Hematopoietic multipotent progenitor cell treated with erythropoietin and hydrocortisone succinate and interleukin-3 and kit ligand, for 6 days (in vitro differentiated cells): ENCODE measurements at places on chromosomes 2 and 18.

DNA sequence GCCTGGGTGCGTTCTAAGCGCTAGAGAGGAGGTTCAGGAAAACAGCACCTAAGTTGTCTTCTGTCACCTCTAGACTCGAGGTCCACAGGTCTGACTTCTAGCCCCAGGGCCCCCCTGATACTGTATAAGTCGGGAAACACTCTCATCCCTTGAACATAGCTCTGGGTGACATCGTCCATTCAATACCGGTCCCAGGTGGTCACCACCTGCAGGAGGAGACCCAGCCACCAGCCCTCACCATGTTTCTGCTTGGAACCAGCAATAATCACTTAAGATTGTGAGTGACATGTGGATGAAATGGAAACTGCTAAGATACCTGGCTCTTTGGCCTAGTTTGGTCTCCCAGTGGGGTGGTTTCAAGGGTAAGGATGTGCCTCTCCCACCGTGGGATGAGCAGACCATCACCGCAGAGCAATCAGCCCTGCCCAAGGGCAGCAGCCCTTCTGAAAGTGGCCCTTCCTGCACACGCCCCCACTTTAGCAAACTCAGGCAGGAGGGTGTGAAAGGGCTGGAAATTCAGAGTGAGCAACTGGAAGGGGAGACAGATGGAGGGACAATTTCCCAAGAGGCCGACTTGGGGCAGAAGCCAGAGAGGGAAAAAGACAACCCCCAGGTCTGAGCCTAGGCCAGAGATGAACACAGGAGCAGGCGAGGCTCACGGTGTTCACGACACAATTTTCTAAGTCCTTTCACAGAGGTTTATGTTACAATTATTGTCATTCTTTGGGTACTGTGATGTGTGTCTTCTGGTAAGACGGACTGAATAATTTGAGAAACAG lies 95.2 kb downstream of the ZNF516 start:
- DNase-seq: no peak

DNA sequence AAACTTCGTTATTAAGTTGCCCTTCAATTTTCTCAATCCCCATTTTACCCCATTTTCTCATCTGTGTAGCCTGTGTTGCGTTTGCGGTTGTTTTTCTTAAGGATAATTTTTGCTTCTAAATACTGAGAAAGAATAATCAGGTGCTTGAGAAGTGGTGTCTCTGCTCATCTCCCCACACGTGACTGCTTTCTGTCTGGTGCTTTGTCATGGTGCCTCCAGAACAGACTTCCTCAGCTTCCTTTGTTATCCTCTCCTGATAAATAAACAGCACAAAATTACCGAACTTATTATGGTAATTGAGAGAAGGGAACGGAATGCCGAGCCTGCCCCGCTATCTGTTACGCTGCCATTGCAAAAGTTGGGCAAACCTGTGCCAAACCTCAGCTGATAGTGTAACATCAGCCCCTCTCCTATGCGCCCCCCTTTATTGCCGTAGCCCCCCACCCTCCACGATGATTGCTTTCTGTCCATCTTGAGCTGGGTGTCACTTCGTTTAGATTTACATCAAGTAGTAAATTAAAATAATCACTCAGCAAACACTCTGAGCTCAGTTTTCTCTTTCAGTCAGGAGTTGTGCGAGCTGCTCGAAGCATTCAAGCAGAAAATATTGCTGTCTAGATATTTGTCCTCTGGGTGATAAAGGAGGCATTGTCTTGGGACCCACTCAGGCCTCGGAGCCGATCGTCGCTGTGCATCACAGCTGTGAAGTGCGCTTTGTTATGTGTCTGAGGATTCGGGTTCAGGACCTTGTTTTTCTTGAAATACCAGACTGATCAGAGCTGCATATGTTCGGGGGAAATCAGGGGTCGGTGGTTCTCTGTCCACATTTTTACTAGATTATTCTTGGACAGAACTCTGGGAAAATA lies 1008.5 kb upstream of the FANCL start:
- DNase-seq: no peak

GRCh38 chr18:73597832-73598615 lies 549.6 kb downstream of the FBXO15 start:
- DNase-seq: no peak

GRCh38 chr2:118817469-118817868 lies 30.0 kb downstream of the EN1 start:
- DNase-seq: no peak

DNA sequence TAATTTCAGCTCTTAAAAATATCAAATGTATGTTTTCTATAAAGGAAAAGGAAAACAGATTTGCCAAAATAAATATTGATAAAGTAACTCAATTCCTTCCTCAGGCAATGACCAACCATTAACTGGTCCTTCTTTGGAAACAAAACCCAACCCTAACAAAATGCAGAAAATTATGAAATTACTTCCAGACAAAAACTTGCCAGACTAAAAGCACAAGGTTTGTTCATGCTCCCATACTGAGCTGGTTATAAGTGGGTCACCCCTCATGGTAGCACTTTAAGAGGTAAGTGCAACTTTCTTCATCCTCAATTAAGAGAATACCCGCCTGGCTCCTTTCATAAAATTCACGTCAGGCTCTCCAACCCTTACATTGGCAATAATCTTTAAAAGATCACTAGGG lies 31.1 kb upstream of the TTC32 start:
- no peak for DNase-seq

GRCh38 chr18:45588376-45589355 lies 26.6 kb upstream of the SLC14A2 start:
- no peak for DNase-seq

- no peak for DNase-seq
These were observed 29.4 kb downstream of the PSD4 start for GRCh38 chr2:113203217-113203530.

DNA sequence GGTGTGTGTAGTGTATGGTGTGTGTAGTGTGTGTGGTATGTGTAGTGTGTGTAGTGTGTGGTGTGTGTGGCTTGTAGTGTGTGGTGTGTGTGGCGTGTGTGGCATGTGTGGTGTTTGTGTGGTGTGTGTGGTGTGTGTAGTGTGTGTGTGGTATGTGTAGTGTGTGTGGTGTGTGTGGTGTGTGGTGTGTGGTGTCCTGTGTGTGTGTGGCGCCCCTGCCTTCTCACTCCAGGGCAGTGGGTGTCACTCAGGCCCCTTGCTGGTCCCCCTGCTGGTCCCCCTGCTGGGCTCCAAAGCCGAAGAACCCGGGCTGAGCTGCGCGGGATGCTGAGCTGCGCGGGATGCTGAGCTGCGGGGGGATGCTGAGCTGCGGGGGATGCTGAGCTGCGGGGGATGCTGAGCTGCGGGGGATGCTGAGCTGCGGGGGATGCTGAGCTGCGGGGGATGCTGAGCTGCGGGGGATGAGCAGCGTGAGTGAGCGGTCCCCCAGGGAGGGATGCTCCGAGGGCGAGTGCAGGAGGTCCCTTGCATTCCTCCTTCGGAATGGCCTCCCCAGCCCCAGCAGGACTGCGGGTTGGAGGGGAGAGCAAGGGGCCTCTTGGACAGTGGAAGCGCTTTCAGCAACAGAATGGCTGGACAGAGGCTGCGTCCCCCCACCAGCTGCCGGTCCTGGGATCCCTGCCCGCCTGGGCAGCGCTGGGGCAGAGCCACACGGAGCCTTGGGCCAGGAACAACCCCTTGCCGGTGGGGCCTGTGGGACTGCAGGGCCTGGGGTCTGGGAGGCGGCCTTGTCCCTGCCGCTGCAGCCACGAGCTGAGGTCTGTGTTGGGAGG lies 3.4 kb upstream of the RTP5 start:
- no peak for DNase-seq

DNA sequence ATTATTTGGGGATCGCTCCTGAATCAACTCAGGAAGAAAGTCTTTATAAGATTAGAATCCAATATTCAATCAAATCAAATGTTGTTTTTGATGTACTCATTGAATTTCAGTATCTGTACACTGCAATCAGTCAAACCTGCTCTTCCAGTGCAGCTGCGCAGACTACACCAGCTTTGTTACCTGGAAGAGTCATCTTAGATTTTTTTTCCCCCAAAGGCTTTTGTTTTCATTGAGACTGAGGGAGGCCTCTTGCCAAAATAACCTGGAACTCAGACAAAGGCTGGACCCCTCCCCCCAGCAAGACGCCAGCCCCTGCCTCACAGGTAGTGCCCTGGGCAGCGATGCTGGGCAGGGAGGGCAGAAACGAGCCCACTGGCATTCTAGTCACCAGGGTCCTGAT lies 74.8 kb downstream of the ARHGEF4 start:
- no peak for DNase-seq

- DNase-seq: no peak
These were observed 50.0 kb downstream of the OXER1 start for GRCh38 chr2:42713920-42714319.

- DNase-seq: no peak
These were observed 51.0 kb downstream of the RBMS1 start for GRCh38 chr2:160442603-160443002.

DNA sequence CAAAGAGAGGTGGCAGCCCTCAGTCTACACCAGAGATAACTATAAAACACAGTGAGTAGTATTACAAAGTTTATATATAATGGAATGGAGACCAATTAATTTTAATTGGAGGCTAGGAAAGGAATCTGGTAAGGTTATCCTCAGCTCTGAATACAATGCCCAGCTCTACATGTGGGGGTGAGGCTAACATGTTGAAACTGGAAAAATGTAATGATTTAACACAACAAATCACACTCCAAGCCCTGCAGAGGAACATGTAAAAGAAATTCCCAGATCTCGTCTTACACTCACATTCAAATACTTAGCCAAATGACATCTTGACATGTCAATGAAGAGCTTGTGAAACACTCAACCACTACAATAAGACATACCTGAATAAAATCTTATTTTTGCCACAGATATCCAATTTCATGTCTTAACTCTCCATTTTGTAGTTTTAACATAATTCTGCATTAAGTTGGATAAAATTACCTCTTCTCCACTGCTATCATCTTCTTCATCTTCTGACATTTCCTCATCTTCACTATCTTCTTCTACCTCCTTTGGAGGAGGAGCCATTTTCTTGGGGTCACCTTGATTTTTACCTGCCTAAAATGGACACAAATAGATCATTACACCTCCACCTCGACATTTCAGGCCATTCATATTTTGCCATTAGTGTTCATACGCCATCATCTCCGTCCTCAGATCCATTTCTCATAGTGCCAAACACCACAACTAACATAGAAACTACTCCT lies 1.4 kb downstream of the NCL start:
- DNase-seq: no peak

DNA sequence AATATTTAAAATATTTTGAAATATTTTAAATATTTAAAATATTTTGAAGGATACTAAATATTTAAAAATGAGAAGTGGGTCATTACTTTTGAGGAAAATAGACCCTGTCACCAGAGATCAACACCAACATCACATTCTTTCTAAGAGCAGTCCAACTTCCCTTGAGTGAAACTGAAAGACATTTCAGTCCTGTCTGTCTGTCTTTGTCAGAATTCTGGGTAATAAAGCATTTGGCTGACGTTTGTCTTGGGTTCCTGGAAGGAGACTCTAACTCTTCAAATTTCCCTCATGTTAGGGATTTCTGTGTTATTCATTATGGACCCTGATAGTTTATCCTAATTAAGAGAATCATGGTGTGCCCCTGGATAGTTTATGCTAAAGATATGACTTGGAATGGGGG lies 32.8 kb downstream of the TTC21B start:
- DNase-seq: no peak

DNA sequence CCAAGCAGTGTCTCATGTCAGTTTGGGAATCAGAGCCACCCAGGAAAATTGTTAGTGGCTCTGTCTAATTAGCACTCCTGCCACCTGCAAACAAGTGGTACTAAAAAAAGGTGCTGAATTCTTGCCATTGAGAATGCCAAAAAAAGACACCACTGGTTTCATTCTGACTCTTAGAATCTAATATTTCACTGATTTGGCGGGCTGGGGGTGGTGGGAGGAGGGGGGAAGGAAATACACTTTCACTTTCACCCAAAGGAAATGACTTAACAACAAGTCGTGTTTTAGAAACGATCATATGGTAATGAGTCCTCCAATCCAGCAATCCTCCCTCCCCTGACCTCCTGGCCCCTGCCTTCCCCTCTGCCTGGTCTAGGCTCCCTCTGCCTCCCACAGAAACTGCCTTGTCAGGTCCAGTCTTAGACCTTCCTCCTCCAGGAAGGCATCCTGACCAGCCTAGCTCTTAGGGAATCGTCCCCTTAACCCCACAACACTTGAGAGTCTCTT lies 4.4 kb upstream of the KLHL29 start:
- DNase-seq: no peak

DNA sequence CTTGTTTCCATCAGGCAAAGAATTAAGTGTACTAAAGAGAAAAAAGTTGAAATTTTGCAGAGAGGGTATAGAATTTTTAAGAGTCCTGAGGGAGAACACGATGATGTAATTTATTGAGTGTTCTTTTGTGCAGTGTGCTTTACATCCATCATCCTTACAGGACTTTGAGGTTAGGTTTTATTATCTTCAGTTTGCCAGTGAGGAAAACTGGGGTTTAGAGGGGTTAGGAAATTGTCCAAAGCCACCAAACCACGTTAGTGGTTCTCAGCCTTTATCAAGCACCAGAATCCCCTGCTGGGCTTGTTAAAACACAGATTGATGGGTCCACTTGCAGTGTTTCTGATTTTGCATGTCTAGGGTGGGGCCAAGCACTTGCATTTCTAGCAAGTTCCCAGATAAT lies 277.5 kb downstream of the KCNS3 start:
- DNase-seq: no peak

- DNase-seq: no peak
These were observed 41.2 kb downstream of the GALNT13 start for GRCh38 chr2:153912798-153913396.

DNA sequence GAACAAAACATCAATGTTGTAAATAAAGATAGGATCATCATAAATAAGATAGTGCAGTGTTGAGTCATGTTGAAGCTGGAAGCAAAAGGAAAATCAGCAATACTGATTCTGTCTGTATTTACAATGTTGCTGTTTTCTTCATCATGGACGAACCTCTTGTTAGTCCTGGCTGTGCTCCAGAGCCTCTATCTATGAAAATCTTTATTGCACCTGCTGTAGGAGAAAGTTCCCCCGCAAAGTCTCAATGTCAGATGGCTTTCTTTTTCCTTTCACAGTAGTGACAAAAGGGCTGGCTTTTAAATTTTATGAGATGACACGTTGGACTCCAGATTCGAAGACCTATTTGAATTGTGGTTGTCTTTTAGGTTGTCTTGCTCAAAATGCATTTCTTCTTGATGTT lies 98.5 kb upstream of the LRRTM1 start:
- no peak for DNase-seq

- no peak for DNase-seq
These were observed 21.0 kb upstream of the ZBTB7C start for GRCh38 chr18:48430150-48430549.

DNA sequence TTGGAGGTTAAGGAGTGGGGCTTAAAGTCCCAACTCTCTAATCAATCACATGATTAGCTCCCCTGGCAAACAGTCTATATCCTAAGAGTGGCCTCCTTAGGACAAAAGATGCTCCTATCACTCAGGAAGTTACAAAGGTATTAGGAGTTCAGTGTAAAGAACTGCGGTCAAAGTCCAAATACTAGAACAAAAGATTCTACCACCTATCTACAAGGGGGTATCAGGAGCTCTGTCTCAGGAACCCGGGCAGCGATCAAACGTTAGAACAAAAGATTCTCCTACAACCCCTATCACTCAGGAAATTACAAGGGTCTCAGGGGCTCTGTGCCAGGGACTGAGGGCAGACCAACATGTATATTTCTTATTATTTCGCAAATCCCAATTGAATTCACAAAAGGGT lies 58.0 kb downstream of the DTNB start:
- DNase-seq: no peak
